Skin of body (tissue), 3 donors: ENCODE measurements at places on chromosomes 13 and 19. TPM values are rescaled to one million over a fixed set of nuclear protein-coding genes. Genes with fewer than 3 reads are reported as not detected.

- DNase-seq, result peak; percentile 80
Observed at GRCh38 chr13:64457976-64458375, 2772.2 kb downstream of the PCDH9 start.

SIGLEC5 gene
- total RNA-seq, result 1.4 TPM

GIPC1 gene
- total RNA-seq, result 57.7 TPM

SGCG gene
- 22.2 TPM for total RNA-seq
